ENCODE measurements at places on chromosomes 5 and 9. TPM values are rescaled to one million over a fixed set of nuclear protein-coding genes. Genes with fewer than 3 reads are reported as not detected.
A peak's percentile ranks its signal among the peaks of the same experiment; 100 is the strongest.

- DNase-seq, result no peak
Observed at GRCh38 chr9:3879726-3880505, 354.1 kb upstream of the RFX3 start.

GRCh38 chr5:15366676-15367391 lies 133.1 kb upstream of the FBXL7 start:
- no peak for DNase-seq

DNA sequence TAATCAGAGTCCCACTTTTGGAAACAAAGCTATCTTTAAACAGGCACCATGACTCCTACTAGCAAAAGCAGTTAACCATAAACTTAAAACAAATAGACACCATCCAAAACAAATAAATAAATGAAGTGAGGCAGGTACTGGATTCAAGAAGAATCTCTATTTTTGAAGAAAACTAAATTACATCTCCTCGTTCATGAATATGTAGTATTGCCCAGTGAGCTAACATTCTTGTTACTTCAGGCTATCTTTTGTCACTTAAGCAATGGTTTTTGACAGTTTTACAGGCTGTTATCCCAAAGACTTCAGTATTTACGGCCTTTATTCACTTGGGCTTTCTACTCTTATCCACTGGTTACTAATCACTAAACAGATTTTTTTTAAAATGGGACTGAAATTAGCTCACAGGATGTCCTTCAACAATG lies 242.5 kb downstream of the MLLT3 start:
- DNase-seq, result no peak

DNA sequence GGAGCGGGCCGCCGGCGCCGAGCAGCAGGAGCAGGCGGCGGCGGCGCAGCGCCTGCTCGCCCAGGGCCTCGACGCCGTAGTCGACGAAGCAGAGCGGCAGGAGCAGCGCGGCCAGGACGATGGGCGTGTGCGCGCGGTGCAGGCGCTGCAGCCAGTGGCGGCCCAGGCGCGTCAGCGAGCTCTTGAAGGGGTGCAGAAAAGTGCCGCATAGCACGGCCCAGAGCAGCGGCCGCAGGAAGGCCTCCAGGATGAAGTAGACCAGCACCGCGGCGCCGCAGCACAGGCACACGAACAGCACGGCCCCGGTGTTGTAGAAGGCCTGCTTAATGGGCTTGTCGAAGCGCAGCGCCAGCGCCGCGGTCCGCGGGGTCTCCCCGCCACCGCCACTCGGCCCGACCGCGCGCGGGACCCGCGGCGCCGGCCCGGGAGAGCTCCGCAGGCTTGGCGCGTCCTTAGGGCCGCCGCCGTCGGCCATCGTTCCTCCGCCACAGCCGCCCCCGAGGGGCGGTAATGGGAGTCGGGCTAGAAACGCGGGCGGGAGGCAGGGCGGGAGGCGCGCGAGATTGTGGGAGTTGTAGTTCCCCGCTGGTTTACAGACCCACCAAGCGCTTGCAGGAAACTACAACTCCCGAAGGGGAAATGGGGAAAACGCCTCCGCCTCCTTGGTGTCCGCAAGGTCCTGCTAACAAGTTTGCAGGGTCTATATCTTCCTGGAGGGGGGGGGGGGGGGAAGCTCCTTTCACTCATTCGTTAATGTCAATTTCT lies at the start of gene TMEM245:
Gene TMEM245 (minus strand): TSS at position 509 of the 765 bp plus-strand sequence. CDS start 34 bp downstream, at position 475.
- DNase-seq, result peak; percentile 97

The ADAMTS13 gene
- polyA plus RNA-seq, result 9.7 TPM

DNA sequence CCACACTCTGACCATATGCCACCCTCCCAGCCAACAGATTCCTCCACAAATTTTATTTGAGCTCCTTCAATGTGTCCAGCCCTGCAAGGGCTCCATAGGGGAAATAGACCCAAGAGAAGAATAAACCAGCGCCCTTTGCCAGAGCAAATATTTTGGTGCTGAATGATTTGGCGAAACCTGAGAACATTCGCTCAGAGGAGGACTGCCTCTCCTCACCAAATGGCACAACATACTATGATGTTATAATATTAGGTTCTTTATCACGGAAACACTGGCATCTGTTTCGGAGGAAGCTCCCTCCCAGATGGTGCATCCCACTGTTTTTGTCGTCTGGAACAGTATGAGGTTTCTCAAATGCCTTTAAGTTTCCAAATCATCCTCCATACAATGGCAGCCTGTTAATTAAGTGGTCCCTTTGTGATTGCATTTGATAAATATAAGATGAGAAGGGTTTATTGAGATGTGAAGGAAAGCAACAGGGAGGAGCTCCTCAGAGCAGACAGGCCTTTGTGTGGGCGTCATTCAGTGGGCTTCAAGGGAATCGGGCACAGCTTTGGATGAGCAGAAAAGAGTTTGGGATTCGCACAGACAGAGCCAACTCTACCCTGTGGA lies 139.1 kb upstream of the ADRA1B start:
- no peak for DNase-seq

The SRP19 gene
- 75.8 TPM for polyA plus RNA-seq

The PLAC8L1 gene
- 2.6 TPM for polyA plus RNA-seq

- no peak for DNase-seq
Observed at GRCh38 chr5:140480310-140481014, 67.0 kb upstream of the EIF4EBP3 start.

- DNase-seq, result no peak
Observed at GRCh38 chr9:112487799-112488340, 1.2 kb downstream of the KIAA1958 start.

The GABRA6 gene
- not detected for polyA plus RNA-seq

- DNase-seq, result no peak
Observed at GRCh38 chr5:6491919-6492290, 43.2 kb downstream of the UBE2QL1 start.

The NOTCH1 gene
- 34.5 TPM for polyA plus RNA-seq

DNA sequence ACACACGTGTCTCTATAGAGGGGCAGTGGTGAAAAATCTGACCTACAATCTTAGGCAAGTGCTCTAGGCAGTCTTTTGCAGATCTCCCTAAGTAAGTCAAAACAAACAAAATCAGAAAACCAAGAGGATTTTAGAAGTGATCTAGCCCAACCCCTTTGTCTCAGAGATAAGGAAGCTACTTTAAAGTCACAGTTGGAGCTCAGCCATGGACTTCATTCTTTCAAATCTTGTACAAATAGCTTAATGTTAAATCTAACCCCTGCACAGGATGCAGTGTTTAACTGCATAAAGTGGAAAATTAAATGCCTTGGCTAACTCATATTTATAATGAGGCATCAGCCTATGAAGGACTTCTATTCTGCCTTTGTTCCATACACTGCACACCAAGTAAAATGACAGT lies 135.1 kb upstream of the RFX3 start:
- no peak for DNase-seq

GRCh38 chr5:63719147-63719546 lies 243.1 kb downstream of the HTR1A start:
- no peak for DNase-seq

- DNase-seq, result no peak
Observed at GRCh38 chr9:128341435-128341849, 1.1 kb downstream of the SLC27A4 start.

DNA sequence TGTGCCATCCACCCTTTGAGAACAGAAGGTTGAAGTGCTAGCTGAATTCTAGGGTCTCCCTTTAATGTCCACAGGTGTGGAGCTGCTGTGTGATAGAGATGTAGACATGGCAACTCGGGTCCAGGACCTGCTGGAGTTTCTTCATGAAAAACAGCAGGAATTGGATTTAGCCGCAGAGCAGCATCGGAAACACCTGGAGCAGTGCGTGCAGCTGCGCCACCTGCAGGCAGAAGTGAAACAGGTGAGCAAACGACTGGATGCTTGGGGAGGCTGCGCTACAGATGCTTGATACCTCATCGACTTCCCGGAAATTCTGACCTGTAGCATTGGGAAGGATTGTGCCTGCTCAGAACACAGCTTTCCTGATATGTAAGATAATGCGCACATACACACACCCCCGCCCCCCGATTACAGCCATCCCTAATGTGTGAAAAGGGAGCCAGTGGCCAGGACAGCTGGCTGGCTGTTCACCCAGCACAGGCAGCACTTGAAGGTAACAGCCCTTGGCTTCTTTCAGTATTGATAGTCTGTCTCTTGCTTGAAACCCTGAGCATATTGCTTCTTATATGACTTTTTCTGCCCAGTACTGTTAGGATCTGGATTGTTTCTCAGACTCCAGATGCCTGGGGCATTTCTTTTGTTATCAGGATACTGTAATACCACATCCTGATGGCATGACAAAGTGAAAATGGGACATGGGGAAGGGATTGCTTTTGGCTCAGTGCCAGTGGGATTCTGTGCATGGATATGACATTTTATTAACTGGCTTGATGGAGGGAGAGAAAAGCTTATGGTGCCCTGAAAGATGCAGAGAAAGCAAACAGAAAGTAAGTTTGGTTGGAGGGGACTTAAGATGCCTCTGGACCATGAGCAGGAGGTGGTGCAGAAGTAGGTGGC lies 216.8 kb upstream of the OTULINL start:
- no peak for DNase-seq

DNA sequence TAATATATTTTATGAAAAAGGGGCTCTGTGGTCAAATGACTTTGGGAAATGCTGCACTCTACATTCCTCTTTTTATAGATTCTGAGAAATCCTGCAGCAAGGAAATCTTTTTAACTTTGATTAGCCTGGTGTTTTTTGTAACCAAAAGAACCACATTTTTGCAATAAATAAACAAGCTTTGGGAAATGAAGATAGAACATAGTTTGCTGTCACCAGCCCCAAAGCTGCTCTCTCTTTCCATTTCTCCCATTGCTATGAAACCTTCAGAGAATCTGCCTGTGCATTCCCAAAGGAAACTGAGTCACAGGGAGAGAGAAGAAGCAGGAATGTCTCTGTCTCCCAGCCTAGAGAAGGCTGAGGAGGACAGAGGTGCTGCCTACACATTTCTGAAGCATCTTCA lies 59.0 kb downstream of the COL15A1 start:
- no peak for DNase-seq
